Putamen (tissue), 1 donor: ENCODE measurements at places on chromosomes 12 and 14.
A peak's percentile ranks its signal among the peaks of the same experiment; 100 is the strongest.

DNA sequence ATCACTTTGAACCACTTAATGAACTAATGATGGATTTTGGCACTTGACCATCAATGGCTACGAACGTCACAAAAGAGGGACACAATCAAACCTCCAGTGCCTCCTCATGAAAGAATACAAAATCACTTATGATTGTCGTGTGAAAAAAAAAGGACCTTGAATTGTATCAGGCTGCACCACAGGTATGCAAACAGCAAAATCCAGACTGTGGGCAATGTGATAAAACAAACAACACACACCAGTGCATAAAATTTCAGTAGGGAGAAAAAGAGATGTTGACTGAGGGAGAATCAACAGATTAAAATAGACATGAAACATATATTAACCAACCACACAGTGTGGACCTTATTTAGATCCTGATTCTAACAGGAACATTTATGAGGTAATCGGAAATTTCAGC is 2.6 kb downstream of the TSPAN8 start:
- no peak for DNase-seq

- no peak for DNase-seq
Observed at GRCh38 chr14:22713631-22713950, 52.9 kb upstream of the OXA1L start.

DNA sequence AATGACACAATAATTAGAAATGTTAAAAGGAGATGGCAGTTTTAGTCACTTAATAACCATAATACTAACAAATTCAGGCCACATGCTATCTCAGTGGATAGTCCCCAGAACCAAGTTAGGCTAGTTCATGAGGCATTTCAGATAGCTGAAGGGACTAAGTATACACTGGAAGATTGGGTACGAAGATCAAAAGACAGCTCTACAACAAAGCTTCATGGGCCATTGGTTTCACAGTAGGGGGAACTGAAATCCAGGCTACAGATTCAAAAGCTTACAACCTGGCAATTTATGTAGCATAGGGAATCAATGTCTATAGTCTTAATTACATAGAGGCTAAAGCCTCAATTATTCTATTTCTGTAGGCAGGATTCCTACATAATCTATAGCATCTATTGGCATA is 343.0 kb downstream of the RGS6 start:
- no peak for DNase-seq

DNA sequence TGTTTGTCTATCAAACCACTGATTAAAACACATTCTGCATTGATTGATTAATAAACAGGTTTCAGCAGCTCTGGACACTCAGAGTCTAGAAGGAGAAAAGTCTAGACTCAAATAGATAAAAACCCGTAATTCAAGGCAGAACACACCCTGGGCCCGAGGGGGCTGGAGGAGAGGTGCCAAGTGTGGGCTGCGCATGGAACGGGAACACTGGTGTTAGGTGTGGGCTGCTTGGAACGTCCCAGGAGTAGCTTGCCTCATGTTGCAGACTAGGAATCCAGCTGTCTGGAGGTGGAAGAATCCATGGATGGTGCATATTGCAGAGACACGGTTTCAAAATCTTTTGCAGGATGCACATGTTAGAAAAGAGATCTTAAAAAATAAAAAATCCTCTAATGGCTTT is 223.0 kb downstream of the APAF1 start:
- peak; percentile 76 for DNase-seq

- DNase-seq: no peak
Observed at GRCh38 chr12:57816855-57817151, 1.7 kb downstream of the AVIL start.

DNA sequence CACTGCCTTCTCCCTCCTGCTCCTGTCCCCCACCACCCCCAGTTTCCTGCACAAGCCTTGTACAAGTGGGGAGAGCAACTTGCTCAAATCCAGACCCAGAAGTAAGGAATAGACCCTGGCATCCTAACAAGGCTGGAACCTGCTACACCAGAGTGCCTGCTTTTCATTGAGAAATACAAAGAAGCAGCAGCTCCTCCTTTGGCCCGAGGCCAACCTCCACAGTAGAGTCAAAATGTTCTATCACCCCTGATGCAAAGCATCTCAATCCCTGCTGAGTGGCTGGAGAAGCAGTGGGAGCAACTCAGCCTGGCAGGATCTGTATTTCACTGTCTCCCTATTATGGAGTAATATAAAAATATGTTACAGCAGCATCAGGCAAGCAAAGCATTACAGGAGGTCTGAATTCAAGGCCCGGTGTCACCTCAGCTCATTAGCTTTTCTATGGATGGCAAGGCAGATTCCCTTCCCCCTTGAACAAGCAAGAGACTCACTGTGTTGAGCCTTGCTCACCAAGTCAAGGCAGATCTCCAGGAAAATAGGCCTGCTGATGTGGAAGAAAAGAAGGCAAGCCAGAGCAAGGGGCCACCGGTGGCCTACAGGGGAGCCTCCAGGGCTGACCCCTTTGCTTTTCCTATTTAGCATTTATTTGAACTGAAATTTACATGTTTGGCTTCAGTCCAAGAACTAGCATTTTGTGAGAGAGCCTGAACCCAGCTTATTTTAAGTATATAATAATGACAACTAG is 186.3 kb upstream of the EGLN3 start:
- DNase-seq: no peak

- DNase-seq: no peak
Observed at GRCh38 chr14:32471181-32471580, 142.1 kb downstream of the AKAP6 start.

- no peak for DNase-seq
Observed at GRCh38 chr12:119005913-119006312, 24.6 kb downstream of the SRRM4 start.

GRCh38 chr12:28611115-28611435 is 420.8 kb downstream of the CCDC91 start:
- no peak for DNase-seq

GRCh38 chr12:30243426-30243825 is 452.2 kb downstream of the IPO8 start:
- DNase-seq: no peak

DNA sequence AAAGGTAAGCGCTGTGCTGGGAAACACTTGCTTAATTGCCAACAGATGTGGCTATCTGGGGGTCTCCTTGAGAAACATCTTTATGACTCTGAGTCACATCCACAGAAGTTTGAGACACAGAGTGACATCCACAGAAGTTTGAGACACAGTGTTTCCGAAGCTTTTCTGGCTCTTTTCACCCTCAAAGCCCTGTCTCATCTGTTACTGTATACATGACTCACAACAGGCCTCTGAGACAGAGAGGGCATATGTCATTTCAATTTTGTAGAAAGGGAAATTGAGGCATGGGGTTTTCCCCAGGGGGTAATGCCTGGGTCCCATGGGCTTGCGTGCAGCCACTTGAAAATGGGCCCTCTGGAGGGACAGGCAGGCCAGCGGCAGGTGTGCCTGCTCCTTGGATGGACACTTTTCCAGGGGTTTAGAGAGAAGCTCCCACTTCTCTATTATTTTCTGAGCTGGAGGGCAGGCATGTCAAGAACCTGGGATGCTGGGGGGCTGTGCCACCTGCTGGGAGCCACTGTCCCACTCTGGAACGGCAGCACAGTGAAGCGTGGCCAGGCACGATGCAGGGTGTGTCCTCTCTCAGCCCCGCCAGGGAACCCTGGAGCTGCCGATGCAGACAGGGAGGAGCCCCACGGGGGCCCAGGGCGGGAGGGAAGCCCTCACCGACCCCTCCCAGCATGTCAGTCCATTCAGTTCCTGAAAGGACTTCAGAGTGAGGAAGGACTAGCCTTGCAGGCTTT is 111.3 kb upstream of the FKBP4 start:
- DNase-seq: no peak

DNA sequence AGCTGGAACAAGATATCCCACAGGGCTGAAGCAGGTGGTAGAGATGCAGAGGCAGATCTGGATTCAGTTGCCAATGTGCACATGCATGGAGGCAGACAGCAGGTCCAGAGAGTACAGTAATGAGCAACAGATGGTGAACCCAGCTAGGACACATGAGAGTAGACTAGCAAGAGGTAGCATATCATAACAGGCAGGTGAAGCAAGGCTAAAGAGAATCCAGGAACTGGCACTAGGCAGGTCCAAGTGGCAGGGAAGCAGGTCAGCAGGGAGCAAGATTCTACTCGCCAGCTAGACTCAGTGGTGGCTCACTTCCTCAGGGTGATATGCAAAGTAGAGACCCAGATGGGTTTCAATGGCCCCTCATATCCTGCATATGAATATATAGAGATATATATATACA is 15.3 kb upstream of the MYF6 start:
- no peak for DNase-seq

DNA sequence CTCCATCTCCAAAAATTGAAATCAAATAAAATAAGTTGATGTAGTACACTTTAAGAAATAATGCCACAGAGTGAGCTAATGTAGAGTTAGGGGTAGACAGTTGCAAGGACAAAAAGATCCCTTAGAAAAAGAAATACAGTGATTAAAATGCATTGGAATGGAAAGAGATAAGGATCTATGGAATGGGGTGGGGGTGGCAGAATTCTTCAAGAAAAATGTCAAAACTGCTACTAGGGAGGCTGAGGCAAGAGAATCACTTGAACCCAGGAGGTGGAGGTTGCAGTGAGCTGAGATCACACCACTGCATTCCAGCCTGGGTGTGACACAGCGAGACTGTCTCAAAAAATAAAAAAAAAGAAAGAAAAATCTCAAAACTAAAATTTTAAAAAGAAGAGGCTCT is 6.5 kb downstream of the OLR1 start:
- DNase-seq: no peak

DNA sequence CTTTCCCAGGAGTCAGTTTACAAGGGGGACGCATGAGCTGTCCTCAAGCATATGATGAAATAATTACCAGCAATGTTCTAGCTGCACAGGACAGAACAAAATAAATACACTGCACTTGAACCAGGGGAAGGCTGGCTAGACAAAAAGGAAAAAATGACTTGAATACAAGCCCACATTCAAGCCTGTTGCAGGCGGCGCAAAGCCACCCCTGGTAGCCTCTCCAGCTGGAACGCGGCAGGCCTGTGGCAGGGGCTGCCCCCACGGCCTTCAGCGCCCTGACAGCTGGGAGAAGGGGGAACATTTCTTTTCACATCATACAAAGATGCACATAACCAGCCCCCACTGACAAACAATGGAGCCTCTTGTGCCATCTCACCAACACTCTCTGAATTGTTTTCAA is 57.1 kb downstream of the TRAFD1 start:
- DNase-seq: peak; percentile 97

DNA sequence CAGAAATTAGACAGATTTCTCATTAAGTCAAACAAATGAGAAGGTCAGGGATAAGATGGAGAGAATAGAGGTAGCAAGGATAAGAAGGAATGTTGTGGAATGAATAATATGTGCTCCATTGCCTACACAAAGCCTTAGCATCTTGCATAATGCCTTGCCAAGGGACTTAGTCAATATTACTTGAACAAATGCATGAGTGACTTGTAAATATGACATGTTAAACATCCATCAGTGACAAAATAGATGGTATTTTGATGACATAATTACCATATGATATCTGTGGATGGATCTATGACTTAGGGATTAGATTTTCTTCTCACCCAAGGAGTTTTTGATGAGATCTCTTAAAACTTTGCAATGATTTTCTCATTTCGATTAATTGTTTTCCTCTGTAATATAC is 194.1 kb upstream of the RASSF8 start:
- DNase-seq: no peak

DNA sequence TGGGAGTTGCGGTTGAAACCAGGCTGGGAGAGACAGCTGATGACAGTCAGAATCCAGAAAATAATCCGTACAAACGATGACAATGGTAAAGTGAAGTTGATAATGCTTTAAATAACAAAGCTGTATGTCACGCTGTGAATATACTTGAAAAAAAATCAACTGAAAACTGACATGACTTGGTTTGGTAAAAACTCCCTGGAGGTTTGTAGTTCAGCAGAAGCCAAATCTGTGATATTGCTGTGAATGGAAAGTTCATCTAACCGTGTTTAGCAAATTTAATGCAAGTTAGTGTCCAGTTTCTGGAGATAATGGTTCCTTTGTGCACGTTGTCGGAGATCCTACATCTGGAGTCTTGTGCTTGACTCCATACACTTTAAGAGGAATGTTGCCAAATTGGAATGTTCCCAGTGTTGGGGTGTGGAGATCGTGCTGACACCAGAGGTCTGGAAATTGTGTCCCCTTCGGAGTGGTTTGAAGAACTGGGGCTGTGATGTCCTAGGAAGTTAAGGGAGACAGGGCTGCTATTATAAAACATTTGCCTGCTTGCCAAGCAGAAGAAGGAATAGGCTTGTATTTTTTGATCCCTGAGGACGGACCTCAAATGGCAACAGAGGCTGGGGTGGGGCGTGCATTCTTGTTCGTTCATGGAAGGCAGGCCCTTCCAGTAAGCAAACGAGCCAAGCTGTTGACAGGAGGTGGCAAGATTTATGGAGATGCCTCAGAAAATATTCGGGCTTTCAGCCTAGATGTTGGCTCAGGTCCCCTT is 30.6 kb downstream of the PPFIBP1 start:
- DNase-seq: peak; percentile 91

DNA sequence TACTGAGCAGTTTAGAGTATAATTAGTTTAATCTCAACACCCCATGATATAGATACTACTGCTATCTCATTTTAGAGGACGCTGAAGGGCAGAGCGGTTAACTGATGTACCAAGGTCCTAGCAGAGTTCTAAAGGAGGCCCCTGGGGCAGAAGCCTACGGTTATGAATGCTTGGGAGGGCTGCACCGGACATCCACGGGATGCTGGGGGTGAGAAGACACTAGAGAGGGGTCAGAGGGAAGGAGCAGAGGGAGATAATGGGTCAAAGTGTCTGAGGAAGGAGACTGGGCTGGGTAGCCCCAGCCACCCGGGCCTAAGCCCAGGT is 1.6 kb upstream of the ACTR6 start:
- no peak for DNase-seq

GRCh38 chr14:68807148-68807600 is 14.3 kb upstream of the ZFP36L1 start:
- DNase-seq: no peak

DNA sequence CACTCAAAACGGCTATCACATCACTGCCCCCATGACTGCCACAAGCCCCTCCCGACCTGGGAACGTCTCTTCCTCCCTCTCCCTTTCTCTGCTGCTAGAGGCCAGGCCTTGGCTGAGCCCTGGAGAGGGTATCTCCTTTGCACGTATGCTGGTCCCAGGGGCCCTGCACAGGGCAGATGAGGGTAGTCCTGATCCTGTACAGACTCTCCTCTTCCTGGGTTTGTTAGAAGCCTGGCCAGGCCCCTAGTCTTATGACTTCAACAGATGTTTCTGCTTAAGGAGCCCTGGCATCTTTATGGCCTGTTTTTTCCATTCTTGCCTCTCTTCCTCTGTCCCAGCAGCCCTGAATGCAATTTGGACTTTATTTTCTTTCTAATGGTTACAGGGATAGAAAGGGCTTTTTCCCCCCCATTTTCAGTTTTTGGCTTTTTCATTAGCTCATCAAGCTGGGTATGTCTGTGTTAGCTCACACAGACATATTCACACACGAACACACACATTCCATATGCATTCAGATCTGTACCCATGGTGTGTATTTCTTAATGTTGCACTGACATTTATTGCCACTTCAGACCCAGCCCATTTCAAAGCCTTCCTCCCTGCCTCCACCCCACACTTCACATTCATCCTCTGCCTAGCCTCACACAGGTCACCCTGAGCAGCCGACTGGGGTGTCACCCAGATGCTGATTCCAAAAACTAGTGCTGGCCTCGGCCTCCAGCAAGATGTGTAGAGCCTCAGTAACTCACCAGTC is 203.2 kb downstream of the ZFP36L1 start:
- DNase-seq: no peak

- DNase-seq: no peak
Observed at GRCh38 chr12:100833282-100833681, 38.7 kb downstream of the ANO4 start.
